ENCODE measurements at places on chromosomes 4 and X.

- DNase-seq, result no peak
These were observed 12.3 kb upstream of the TSR2 start for GRCh38 chrX:54427837-54428424.

- no peak for DNase-seq
These were observed 12.8 kb upstream of the UGT2B10 start for GRCh38 chr4:68803013-68803412.

DNA sequence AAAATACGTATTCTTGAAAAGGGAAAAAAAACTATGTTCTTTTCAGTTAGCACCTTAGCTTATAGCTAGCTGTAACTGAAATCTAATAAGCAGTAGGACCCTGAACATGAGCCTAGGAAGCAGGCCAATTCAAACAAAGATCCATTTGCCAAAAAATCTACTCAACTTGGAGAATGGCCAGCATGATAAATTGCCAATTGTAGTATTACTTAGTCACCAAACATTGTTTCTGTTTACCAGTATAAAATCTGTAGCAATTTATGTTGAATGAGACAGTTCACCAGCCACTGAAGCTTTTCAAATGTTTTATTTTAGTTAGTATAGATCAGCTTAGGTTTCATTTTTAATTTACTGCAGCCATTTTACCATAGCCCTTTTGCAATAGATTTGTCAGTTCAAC, 323.6 kb upstream of the DIPK2B start:
- DNase-seq, result peak; percentile 6

GRCh38 chr4:109195646-109196045, 106.8 kb downstream of the COL25A1 start:
- DNase-seq, result no peak

Measured in DMS79 treated with DMSO at 0.1 percent for 48 hours (cell line).